ENCODE measurements at places on chromosomes 5 and 9. TPM values are rescaled to one million over a fixed set of nuclear protein-coding genes. Genes with fewer than 3 reads are reported as not detected.

GRIN3A gene
- total RNA-seq: 6.9 TPM

GABRA1 gene
- 19.4 TPM for total RNA-seq

RHOBTB3 gene
- 135 TPM for total RNA-seq

YTHDC2 gene
- total RNA-seq: 41.6 TPM

FBXL17 gene
- total RNA-seq: 37.4 TPM

TMEM174 gene
- total RNA-seq: not detected

CNTNAP3 gene
- total RNA-seq: 33.7 TPM

Measured in temporal lobe (tissue), 4 donors.